ENCODE measurements at places on chromosomes 7 and 10.

DNA sequence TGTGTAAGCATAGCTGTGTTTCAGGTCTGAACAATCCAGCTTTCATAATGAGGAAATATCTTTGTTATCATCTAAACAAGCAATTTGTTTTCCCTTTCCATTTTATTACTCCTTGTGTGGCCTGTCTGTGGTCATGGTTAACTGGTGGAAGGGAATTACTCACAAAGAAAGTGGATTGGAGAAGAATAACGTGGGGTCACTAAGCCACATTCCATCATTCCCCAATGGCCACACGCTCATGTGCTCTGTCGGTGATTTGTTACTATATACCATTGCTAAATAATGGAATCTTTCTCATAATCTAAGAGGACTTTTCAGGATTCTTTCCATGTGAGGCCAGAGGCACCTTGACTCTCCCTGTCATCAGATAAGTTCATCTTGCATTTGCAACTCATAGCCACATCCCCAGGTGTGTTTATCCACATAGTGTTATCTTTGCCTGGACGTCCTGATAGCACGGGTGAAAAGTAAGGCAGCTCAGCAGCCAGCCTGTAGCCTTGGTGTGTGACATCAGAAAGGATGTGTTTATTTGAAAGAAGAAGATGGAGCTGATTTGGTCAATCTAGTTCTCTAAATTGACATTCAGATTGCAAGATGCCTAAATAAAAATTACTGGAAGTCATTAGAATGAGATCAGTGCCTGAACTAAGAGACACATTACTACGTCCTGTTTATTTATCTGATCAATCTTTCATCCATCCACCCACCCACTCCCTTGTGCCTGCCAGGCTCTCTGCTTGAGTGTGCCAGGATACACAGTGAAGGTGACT lies 128.9 kb downstream of the CELF2 start:
- no peak for DNase-seq

DNA sequence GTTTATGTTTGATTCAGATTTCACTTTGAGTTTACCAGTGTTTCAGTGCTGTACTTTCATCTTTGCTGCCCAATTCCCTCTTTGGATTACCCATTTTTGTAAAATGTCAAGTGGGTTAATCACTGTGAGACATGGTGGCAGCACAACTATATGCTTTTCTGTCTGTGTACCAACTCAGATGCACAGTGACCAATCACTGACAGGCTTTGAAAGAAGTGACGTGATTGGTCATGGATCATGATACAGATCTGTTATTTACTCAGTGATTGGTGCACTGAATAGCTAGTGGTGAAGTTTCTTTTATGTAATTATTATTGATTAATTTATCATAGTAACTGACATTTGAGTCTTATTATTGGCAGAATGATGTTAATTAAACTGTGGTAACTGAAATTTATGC lies 126.9 kb downstream of the SDK1 start:
- DNase-seq: no peak

- DNase-seq: no peak
These were observed 42.6 kb upstream of the ECHDC3 start for GRCh38 chr10:11699550-11700097.

- DNase-seq: no peak
These were observed 36.8 kb downstream of the LRRC72 start for GRCh38 chr7:16563281-16564022.

Measured in activated naive CD4-positive, alpha-beta T cell treated with anti-CD3 and anti-CD28 coated beads for 36 hours (primary cell).